ENCODE measurements at places on chromosomes 3 and 15.

GRCh38 chr3:174862666-174863065 is 3.5 kb downstream of the NAALADL2 start:
- DNase-seq = no peak

GRCh38 chr3:55824406-55824805 is 337.3 kb upstream of the WNT5A start:
- DNase-seq = no peak

DNA sequence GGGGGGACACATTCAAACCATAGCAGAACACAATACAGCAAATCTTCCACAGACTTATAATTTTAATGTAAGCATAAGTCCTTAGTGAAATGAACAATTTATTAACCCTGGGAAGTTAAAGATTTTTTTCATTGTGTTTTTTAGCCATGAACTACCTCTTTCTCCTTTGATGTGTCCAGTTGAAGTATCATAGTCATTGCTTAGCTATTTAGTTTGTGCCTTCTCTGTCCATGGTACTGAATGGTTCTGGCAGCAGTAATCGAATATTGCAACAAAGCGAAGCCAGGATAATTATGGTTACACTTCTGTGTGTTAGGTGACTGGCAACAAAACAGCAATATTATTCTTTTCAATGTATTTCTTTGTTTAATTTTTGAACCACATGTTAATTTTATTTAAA is 403.0 kb upstream of the ONECUT1 start:
- no peak for DNase-seq

GRCh38 chr15:88627463-88627862 is 6.3 kb downstream of the AEN start:
- DNase-seq = no peak

GRCh38 chr3:53495520-53496391 is 1.3 kb downstream of the CACNA1D start:
- no peak for DNase-seq
